Stimulated activated CD4-positive, alpha-beta T cell treated with anti-CD3 and anti-CD28 coated beads, TNF-alpha, amount 100 ng/mL, for 4 hours (primary cell): ENCODE measurements at places on chromosomes 3 and 15.

- no peak for DNase-seq
These were observed 60.0 kb downstream of the TMOD3 start for GRCh38 chr15:51889486-51889885.

DNA sequence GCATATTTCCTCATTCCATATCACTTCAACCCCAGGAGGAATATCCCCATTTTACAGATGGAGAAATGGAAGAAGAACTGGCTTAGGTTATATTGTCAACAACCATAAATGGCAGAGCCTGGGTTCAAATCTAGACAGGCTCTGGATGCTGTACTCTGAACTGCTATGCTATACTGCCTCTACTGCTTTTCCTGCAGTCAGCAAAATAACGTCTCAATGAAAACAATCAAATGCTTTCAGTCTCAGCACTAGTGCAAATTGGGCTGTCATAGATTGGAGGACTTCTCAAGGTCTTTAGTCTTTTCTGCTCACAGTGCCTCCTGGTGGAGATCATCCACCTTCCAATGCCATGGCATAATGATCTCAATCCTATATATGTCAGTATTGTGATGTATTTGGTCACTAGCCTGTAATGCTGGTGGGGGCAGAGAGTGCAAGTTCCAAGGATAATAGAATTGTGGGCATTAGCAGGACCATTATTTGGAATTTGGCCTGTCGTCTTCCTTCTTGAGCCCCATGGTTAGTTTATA lies 285.0 kb downstream of the CLSTN2 start:
- no peak for DNase-seq

- DNase-seq = no peak
These were observed 36.9 kb upstream of the FILIP1L start for GRCh38 chr3:100151024-100151707.

GRCh38 chr3:40071683-40072238 lies 237.7 kb upstream of the EIF1B start:
- DNase-seq = no peak
